ENCODE measurements at places on chromosomes 7 and 10.

DNA sequence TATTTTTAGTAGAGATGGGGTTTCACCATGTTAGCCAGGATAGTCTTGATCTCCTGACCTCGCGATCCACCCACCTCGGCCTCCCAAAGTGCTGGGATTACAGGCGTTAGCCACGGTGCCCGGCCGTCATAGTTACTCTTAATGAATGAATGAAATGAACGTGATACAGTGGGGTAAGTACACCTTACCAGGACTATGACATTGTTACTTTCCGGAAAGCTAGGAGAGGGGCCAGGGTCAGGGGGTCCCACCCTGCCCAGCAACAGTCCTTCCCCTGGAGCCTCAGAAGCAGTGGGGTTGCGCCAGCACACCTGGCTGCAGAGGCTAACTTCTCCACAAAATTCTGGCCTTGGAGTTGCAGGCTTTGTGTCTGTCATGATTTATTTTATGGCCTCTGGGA lies 21.4 kb downstream of the VSTM4 start:
- DNase-seq = no peak

DNA sequence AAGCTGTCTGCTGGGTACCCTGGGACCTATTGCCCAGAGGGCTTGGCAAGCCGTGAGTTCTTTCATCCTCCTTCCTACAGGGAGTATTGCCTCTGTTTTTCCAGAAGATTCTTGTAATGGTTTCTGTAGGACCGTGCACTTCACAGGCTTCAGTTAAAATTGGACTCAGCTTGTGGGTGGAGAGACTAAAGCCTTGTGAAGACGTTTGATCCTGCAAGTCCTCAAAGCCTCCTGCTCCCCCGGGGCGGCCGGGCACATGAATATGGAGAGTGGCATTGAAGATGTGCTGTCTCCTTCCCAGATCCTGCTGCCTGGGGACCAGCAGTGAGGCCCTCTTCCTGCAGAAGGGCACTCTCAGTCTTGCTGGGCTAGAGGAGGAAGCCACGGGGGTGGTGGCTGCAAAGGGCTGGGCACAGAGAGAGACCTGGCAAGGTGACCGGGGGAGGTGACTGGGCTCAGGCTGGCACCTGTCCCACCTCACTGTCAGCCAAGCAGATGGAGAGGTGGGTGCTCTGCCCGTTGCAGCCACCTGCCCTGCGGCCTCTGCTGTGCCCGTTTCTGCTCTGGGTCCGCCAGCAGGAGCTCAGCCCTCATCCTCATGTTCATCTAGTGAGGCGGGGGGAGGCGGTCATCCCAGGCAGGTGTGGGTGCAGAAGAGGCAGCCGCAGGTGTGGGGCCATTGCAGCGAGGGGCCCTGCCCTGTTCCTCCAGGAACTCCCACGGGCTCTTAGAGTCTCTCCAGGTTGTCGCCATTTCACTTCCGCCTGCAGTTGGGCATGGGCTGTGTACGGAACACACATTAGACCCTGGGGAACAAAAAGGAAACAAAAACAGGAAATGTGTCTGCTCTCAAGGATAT lies 55.7 kb downstream of the TMEM209 start:
- no peak for DNase-seq

- no peak for DNase-seq
These were observed 39.5 kb upstream of the CHST15 start for GRCh38 chr10:124132876-124133275.

- DNase-seq = no peak
These were observed 14.1 kb downstream of the PDZD8 start for GRCh38 chr10:117360994-117361667.

GRCh38 chr7:17887286-17887685 lies 53.0 kb downstream of the SNX13 start:
- no peak for DNase-seq

GRCh38 chr10:11357439-11357838 lies 254.0 kb downstream of the USP6NL start:
- DNase-seq = no peak

DNA sequence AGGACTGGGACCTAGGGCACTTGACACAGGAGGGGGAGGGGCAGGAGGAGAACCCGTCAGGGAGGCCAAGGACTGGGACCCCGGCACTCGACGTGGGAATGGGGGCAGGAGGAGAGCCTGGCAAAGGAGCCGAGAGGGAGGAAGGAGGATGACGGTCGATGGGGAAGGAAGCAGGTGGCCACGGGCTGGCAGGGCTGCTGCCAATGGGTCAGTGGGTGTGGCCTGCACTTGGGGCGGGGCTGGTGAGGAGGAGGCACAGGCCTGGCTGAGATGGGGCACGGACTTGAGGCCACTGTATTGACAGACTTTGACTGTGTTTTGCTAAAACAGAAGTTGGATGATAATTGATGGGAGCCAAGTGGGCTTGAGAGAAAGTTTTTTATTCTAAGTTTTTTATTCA lies 68.9 kb downstream of the RBM33 start:
- no peak for DNase-seq

GRCh38 chr10:66746246-66746645 lies 179.6 kb upstream of the LRRTM3 start:
- DNase-seq = no peak

- DNase-seq = no peak
These were observed 2.1 kb downstream of the TRDMT1 start for GRCh38 chr10:17199351-17199804.

GRCh38 chr10:17673471-17674061 lies 29.6 kb downstream of the STAM start:
- DNase-seq = no peak

DNA sequence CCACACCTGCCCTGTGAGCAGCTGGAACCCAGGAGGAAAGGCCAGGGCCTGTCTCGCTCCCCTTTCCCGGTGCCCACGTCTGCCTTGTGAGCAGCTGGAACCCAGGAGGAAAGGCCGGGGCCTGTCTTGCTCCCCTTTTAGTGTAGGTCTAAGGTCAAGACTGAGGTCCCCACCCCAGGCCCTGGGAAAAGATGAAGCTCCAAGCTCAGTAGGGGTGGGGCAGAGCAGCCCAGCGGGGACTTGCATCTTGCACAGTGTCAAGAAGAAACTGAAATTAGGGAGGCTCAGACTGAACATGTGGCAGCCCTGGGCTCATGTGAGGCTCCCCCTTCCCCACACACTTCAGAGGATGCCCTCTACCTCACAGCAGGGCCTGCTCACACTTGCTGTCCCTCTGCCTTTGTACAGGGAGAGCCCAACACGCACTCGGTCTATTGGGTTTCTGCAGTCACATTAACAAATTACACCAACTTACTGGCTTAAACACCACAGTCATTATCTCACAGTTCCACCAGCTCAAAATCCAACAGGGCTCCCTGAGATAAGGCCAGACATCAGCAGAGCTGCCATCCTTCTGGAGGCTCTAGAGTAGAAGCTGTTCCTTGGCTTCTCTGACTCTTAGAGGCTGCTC lies 12.4 kb downstream of the POLL start:
- no peak for DNase-seq

- DNase-seq = no peak
These were observed 31.1 kb upstream of the SNX13 start for GRCh38 chr7:17971411-17971810.

GRCh38 chr10:123990889-123991288 lies 99.3 kb upstream of the CPXM2 start:
- DNase-seq = no peak

DNA sequence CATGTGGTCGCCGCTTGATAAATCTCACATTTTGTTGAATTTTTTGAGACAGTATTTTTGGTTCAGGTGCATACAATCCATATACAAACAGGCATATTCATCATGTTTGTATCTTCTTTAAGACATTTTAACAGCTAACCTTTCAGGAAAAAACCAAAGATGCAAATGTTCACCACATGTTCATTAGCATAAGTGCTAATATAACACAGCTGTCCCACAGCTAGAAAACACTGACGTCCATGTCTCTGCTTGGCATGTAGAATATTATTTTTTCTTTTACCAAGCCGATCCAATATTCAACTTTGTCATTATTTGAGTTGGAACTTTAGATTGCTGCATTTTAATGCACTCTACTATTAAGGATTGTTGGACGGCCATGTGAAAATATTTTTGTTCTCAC lies 31.2 kb downstream of the BMPER start:
- no peak for DNase-seq

DNA sequence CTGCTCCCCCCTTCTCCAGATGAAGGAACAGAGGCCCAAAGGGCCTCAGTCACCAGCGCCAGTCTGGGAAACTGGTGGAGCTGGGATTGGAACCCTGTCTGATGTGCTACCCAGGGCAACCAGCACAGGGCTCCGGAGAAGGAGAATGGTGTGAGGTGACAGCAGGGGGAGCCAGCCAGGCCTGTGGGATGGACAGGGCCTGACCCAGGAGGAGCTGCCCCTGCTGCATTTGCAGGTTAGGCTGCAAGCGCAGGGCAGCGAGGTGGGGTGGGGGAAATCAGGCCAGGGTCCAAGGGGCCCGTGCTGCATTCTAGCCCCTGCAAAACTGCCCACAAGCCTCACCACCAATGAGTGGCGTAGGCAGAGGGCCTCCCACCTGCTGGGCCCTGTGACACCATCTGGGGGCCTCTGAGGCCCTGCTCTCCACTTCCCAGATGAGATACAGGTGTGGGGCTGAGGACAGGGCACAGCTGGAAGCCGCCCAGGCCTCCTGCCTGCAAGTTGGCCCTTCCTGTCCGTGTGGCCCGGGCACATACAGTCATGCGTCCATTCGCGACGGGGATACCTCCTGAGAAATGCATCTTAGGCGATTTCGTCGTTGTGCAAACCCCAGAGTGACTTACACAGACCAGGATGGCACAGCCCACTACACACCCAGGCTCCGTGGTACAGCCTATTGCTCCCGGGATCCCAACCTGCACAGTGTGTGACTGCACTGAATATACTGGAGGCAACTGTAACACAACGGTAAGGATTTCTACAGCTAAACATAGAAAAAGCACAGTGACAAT lies 45.3 kb downstream of the RASGEF1A start:
- no peak for DNase-seq

DNA sequence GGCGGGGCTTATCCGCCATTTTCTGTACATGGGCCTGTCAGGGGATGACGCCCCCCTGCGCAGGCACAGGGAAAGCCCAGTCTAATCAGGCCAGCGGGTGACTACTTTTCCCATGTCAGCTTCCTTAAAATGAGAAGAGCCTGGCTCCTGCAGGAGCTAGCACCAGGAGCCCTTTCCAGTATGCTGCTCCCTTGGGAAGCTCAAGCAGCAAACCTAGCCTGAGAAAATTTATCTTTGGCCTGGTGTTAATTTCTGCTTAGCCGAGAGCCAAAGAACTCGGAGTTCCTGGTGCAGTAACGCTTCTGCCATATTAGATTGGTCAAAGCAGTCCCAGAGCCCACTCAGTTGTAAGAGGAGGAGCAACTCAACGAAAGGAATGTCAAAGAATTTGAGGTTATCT lies 239.0 kb upstream of the PHYHIPL start:
- DNase-seq = no peak

DNA sequence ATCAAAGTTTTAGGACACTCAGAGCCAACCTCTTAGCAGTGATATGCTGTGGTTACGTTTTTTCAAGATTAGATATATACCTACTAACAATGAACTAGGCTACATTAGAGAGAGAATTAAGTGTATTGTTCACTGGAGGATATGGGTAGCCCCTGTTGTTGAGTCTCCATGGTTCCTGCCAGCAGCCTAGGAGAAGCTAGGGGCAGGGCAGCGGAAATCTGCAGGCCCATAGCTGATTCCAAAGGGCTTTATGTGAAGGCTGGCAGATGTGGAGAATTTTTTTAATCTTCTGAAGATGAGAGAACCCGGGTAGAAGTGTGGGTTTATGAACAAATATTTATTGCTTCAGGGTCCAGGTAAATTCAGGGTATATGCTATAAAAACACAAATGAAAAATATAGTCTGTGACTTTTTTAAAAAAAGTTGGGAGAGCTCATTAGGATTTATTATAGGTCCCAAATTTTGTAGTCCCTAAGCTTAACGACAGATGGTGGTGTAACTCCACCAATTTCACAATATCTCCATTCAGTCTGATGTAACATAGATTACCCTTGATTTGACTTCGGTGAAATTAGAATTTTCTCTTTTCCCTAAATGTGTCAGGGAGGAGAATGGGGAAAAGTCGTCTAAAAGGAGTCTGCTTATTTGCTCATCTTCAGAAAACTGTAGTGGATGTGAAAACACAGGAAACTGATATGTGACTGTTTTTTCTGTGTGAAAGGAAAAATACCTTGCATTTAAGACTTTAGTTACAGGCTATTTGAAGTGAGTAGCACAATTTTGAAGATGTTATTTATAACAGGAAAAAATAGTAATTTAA lies 163.0 kb upstream of the PPP1R3A start:
- DNase-seq = no peak

GRCh38 chr10:52668024-52668423 lies 104.6 kb downstream of the MBL2 start:
- no peak for DNase-seq

- DNase-seq = no peak
These were observed 29.2 kb upstream of the MKX start for GRCh38 chr10:27774831-27775230.

DNA sequence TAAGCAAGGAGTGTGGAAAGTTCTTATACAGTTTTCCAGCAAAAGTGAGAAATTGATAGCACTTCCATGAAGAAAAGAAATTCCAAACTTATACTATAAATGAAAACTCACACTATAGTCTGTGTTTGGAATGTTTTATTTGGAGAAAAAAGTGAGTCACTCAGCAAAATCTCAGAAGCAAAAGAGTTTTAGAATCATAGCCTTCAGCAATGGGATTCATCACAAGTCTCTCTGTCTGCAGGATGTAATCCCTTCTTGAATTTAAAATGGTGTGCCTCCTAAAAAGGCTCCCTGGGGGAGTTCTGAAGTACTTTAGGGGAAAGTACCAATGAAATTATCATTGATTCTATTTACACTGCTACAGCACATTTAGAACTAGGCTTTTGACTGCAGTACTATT lies 756.4 kb downstream of the XPNPEP1 start:
- no peak for DNase-seq

- DNase-seq = no peak
These were observed 460.3 kb downstream of the SUGCT start for GRCh38 chr7:40595129-40595528.

GRCh38 chr7:20403331-20403730 lies 72.6 kb downstream of the ITGB8 start:
- DNase-seq = no peak

DNA sequence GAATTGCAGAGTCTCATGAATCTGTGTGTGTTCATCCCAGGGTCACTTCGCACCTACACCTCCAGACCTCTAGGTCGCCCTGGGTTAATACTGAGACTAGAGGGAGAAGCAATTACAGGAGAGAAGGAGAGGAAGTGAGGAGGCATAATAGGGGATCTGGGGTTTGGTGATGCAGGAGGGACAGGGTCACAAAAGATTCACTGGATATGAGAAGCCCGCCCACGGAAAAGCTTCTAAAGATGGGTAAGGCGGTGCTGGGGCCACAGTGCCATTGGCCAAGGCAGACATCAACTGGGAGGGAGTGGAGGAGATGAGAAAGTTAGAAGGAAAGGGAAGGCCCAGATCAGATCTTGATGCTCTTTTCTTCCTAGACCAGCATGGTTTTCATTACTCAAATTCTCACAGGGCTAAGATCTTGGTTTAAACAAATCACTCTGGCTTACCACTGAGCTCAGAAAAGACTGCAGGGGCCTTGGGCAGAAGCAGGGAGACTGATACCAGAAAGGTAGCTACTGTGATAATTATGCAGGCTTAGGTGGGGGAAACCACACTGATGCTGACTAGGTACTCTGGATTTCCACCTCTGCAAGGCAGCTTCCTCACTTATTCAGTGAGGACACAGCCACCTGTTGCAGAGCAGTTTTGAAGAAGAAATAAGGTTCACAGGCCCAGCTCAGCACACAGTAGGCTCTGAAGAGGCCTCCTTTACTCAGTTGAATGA lies 17.4 kb upstream of the ZNF273 start:
- no peak for DNase-seq

GRCh38 chr7:97506728-97507127 lies 225.2 kb upstream of the TAC1 start:
- DNase-seq = no peak
